NCI-H510A (cell line): ENCODE measurements at places on chromosomes 3 and 15.

DNA sequence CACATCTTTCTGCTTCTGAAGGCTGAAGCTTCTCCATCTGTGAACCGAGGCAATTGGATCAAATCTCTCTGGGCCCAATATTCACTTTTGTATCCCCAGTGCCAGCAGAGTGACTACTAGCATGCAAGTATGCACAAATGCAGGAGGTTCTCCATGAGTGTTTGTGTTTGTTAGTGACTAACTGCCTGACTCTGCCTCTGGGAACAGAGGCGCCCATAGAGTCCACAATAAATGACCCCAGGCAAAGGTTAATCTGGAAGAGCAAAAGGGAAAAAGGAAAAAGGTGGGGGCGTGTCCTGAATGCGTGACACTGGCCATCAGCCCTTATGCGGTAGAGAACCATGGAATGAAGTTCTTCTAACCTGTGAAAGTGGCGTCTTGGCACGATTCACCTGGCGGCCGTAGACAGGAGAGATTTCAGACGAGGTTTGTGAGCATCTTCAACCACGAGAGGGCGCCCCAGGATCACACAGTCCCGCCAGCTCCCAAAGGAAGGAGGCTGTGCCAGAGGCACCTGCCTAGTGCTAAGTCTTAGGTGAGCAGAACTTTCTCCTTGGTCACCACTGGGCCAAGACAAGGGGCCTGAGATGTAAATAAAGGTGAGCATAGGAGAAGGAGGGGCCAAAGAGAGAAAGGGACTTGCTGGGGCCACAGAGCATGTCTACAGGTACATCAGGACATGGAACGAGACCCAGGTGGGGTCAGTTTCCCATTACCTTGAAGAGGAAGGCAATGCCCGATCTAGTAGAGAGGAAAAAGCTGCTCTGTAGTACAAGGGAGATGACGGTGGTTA is 44.2 kb downstream of the RBPMS2 start:
- DNase-seq: peak; percentile 9

GRCh38 chr15:53693729-53694475 is 65.6 kb downstream of the WDR72 start:
- DNase-seq: no peak

DNA sequence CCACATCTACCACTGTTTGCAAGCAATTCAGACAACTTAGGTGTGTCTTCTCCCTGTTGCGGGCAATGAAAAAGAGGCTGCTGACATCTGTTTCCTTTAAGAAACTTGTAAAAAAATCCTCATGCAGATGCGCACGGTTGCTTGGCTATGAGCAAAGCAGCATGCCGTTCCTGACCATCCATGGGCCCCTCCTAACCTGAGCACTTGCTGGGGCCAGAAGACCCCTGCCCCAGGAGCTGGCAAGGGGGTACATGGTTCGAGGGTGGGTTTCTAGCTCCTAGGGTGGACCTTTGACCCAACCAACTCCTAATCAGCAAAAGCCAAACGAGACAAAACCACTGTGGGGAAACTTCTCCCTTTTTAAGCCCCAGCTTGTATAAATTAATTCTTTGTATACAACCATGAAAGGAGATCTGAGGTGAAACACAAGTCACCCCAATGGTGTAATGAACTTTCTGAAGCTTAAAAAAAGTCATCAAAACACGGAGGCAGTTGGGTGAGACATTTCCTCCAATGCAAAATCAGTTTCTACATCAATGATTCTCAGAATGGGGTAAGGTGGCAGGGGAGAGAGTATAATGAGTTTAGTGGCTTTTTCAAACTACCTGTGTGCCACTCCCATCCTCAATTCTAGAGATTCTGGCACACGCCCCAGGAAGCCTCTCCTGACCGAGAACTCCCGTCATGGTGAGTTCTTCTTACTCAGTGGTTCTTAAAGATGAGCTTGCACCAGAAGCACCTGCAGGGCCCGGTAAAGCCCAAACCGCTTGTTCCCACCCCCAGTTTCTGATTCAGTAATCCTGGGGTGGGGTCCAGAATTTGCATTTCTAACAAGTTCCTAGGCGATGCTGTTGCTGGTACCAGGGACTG is 44.1 kb downstream of the CPN2 start:
- no peak for DNase-seq

- no peak for DNase-seq
These were observed 28.7 kb upstream of the CSPG5 start for GRCh38 chr3:47607335-47607734.

DNA sequence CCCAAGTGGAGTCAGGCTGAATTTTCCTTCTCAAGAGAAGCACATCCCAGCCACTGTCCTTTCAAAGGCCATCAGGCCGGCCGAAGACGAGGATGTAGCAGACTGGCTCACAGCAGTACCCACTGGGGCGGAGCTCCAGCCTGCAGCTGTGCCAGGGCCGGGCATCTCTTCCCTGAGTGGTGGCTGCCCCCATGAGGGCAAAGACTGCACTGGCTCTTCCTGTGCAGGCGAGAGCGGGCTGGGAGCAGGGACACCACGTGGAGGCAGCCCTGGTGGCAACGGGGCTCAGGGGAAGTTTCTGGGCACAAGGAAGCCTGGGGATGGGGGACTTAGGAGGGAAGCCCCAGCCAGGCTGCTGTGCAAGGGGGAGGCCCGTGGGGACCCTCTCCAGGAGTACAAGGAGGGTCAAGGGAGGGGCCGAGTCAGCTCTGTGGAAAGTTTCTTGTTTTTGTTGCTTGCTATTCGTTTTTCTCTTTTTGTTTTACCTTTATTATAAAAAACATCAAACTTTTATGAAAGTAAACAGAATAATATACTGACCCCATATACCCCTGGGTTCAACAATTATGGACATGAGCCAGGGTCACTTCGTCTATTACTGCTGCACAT is 66.1 kb downstream of the RPN1 start:
- peak; percentile 64 for DNase-seq

DNA sequence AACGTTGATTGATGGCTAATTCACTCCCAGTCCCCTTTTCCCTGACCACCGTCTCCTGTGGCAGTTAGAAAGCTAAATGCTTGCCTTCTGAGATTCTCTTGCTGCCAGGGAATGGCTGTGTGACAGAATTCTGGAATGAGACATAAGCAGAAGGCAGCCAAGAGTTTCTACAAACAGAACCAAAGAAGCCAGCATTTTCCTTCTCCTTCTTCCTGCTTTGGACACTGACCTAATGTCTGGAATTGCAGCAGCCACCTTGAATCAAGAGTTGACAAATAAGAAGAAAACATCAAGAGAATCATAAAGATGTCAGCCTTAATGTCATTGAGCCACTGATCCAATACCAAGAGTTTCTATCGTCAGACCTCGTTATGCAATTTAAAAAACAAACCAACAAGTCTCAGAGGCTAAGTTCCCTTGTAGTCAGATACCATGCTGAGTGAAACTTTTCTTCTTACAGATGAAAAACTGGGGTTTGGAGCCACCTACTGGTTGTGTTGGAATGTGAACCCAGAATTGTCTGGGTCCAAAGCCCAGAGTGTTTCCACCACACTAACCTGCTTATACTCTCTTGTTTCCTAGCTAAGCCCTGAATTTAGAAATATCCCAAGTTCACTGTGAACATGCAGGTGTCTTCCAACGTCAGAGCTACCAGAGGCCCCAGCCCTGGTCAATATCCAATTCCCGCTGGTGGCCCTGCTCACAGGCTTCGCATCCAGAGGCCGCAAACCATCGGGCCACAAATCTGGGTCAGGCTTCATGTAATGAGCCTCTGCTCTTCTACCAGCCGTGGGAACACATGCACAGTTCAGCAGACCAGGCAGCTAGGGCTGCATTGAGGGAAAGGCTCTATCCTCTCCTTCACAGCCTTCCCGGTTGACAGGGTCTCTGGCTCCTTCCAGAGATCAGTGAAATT is 42.5 kb downstream of the MCF2L2 start:
- DNase-seq: peak; percentile 26

DNA sequence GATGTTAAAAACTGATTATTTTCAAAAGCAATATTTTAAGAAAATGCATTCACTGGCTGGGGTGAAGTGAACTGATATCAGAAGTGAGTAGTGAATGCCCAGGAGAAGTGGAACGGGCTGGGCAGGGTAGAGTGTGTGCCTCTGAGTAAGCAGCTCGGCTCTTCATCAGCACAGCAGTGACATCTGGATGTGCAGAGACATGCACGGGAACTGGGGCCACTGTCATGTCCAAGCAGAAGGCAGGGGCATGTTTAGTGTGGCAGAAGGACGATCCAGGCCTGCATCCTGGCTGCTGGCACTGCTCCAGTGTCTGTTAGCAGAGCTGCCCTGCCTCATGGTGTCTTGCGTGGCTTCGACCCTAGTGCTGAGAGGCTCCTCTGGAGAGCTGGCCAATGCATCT is 305.6 kb upstream of the LRRFIP2 start:
- peak; percentile 22 for DNase-seq
